ENCODE measurements at places on chromosomes 2 and 18.
A peak's percentile ranks its signal among the peaks of the same experiment; 100 is the strongest.

- DNase-seq = no peak
Observed at GRCh38 chr2:207434899-207435465, 94.8 kb upstream of the CREB1 start.

GRCh38 chr2:53843595-53843994 lies 16.2 kb downstream of the GPR75 start:
- DNase-seq = no peak

DNA sequence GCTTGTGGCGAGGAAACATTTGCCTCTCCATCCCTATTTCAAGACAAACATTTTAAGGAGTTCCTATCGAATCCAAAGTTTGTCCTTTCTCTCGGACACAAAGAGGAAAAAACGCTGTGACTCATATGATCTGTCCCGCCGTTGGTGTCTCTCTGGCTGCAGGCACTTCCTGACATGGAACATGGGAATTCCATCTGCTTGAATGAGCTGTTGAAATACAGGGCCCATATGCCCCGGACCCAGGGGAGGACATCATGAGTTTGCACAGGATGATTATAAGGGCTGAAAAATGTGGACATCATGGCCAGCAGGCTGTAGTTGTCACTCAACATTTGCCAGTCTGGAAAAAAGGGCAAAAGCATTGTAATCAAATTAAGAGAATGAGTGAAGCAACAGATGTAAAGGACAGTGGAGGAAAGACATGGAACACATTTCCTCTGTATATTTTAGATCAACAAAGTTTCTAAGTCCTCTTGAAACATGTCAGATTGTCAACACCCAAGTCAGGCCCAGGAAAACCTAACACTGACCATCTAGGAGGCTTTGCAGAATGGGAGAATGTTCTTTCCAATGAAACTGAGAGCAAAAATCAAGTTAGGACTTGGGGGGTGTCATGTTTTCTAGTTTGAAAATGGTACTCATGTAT lies 103.2 kb upstream of the SMIM21 start:
- DNase-seq = no peak

DNA sequence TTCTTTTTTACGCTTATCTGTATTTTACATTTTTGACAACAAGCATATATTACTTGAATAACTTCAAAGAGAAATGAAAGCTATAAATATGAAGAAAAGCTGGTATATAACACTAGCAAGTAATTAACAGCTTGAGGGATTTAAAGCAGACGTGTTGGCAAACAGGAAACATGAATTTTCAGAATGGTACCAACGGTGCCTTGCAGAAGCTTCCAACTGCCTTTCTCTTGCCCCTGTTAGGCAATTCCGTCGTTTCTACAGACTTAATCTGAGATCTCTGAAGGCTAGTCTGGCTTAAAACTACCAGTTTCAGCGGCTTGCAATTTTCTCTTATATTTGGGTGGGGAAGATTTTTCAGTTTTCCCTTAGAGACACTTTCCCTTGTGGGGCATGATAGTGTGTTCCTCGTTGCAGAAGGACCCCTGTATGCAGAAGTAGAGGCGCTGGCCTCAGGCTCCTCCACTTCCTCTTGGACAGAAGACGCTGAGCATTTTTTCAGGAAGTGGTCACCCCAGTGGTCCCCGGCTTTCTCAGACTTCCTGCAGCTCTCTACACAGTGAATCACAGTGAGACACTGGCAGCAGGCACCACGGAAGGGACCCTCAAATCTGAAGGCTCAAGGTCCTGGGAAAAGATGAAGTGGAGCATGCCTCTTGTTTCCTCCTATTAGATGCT lies 56.2 kb upstream of the SLC16A14 start:
- DNase-seq = no peak

DNA sequence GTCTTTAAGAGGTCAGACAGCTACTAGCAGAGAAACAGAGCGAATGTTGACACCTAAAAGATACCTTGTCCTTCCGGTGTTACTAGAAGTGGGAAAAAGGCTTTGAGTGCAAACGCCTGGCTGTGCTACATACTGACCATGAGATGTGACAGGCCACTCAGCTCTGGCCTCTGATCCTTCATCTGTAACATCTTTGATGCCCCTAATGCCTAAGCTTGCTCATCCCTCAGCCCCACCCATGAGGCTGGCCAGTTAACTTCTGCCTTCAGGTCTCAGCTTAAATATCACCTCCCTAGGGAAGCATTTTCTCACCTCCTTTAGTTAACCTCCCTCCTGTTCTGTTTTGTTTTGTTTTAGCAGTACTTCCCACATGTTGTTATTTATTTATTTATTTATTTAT lies 15.9 kb downstream of the EPAS1 start:
- DNase-seq = no peak

- DNase-seq = no peak
Observed at GRCh38 chr2:204632410-204632809, 87.1 kb downstream of the PARD3B start.

GRCh38 chr2:64341461-64341860 lies 112.5 kb upstream of the LGALSL start:
- no peak for DNase-seq

GRCh38 chr18:23852236-23853045 lies 162.1 kb upstream of the TTC39C start:
- no peak for DNase-seq

DNA sequence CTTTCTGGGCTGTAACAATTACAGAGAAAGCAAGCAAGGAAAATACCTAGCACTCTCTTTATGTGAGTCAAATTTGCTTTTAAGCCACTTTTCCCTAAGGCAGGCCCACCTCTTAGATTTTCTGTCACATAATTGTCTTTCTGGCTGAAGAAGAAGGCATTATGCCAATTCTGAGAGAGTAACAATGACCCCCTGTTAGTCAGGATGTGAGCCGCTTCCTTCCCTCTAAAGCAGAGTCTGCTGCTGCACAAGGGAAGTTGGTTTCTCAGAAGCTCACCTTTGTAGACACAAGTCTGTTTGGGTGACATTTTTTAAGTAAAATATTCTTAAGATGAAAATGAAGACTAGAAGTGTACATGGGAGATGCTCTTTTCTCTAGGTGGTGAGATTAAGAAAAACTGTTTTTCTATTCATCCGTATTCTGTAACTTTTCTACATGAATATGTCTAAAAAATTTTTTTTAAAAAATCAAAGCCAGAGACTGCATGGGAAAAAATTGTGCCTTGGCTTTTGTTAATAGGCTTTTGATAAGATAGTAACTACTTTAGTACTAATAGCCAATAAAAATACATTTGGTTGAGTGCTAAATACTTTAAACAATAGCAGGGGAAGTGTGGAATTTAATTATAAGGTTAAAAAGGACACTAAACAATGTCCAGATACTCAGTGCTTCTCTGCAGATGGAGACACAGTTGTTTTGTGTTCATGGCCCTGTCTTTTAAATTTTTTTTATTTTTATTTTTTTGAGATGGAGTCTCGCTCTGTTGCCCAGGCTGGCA lies 33.4 kb upstream of the VPS54 start:
- peak; percentile 23 for DNase-seq

GRCh38 chr18:332007-332406 lies 64.2 kb upstream of the THOC1 start:
- DNase-seq = no peak

- DNase-seq = no peak
Observed at GRCh38 chr2:227789803-227790202, 23.8 kb upstream of the CCL20 start.

- DNase-seq = no peak
Observed at GRCh38 chr2:132617989-132618388, 52.0 kb downstream of the LYPD1 start.

DNA sequence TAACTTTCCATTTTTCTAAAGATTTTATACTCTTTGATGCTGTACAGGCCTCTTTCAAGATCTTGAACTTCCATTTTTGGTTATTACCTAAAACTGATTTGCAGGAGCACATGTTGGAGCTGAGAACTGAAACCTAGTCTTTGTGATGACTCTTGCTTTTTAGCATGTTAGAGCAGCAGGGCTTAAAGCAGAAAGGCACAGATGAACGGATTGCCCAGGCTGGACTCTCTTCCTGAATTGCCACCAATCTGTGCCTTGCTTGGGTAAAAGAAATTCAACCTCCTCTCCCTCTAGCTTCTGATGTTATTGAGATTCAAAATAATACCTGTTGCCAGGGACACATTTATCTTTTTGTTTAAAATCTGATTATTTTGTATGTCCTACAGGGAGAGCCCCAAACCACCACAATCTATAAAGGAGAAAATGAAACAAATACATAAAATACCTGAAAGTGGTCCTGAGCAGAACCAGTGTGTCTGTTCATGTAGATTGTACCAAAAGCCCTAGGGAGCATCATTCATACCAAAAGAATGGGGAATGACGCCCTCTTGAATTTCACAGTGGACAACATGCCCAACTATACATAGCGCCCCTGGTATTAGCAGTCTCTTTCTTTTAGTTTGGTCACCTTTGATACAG lies 277.0 kb upstream of the MAP2 start:
- DNase-seq = no peak

GRCh38 chr2:85783796-85784195 lies 30.0 kb downstream of the ATOH8 start:
- DNase-seq = no peak

GRCh38 chr2:31057691-31058090 lies 80.5 kb downstream of the GALNT14 start:
- DNase-seq = no peak

- DNase-seq = no peak
Observed at GRCh38 chr2:96261328-96262003, 4.3 kb downstream of the TMEM127 start.

- no peak for DNase-seq
Observed at GRCh38 chr2:233021771-233022170, 8.7 kb upstream of the NGEF start.

GRCh38 chr2:113977660-113978523 lies 88.0 kb downstream of the ACTR3 start:
- peak; percentile 94 for DNase-seq

DNA sequence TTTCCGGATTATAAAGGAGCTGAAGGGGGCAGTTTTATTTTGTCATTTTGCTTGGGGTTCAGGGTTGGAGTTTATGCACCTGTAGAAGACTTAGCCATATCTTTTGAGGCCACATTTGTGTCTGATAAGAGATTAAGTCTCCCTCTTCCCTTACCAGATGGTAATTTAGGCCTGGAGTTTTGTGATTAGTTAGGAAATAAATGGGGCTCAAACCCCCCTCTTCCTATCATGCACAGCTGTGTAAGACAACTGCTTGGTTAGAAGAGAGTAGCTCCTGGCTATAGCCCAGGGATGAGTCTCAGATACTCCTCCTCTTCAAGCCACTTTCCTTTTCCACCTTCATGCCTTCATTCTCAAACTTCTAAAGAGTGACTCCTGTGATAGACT lies 802 bp upstream of the SAP130 start:
- DNase-seq = no peak

- DNase-seq = peak; percentile 40
Observed at GRCh38 chr2:17171446-17172049, 346.7 kb downstream of the RAD51AP2 start.

DNA sequence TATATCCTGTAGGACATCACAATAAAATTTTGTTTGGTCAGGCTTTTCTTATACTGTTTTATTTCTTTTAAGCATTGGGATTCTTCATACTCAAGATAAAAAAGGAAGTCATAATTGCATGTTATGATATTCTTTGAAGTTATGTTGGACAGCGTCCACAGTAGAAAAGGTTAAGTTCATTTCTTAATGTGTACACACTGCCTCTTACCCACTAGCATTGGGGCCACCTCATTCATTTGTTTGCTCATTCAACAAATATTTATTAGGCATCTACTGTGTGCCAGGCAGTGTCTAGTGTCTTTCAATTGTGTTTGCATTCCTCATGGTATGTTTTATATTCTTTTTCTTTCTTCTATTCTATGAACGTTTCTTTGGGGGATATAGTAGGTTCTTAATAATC lies 70.2 kb downstream of the PTPRM start:
- DNase-seq = no peak

DNA sequence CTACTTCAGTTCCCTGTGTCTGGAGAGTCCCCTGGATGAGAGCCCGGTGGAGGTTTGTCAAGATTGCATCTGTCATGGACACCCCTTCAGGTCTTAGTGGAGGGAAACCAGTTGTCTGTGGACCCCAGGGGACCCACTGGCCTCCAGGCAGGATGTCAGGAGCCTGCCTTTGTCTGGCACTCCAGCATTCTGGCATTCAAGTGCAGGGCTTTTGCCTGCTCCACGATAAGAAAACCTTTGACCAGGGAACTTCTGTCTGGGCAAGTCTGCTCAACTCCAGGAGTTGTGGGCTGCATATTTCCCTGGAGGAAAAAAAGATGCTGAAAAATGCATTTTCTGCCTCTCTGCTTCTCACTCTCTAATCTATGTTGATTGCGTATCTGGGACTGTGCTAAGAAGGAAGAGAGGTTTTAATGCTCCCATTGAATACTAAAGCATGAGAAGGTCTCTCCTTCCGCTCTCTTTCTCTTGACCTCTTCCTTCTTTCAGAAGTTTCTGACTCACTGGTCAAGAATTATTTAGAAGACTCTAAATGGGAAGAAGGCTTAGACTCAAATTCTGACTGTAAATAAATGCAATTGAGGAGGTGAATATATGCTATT lies 104.5 kb downstream of the MMADHC start:
- no peak for DNase-seq

DNA sequence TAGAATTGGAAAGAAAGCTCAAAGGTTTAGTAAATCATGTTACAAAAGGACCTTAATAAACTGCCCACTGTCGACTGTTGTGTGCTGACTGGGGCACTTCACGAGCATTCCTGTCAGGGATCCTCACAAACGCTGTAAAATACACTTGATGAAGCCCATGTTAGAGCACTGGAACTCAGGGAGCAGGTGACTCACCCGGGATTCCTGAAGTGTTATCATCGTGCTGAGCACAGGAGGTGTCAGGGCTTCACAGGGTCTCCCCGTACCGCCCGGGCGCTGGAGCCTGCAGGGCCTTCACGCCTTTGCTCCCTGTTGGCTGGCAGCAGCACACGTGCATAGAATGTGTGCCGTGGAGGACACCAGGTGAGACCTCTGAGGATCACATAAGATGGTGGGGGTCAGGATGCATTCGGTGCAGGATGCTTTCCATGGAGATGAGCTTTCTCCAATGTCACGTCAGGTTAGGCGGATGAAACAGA lies 187.3 kb downstream of the SNTG2 start:
- no peak for DNase-seq

DNA sequence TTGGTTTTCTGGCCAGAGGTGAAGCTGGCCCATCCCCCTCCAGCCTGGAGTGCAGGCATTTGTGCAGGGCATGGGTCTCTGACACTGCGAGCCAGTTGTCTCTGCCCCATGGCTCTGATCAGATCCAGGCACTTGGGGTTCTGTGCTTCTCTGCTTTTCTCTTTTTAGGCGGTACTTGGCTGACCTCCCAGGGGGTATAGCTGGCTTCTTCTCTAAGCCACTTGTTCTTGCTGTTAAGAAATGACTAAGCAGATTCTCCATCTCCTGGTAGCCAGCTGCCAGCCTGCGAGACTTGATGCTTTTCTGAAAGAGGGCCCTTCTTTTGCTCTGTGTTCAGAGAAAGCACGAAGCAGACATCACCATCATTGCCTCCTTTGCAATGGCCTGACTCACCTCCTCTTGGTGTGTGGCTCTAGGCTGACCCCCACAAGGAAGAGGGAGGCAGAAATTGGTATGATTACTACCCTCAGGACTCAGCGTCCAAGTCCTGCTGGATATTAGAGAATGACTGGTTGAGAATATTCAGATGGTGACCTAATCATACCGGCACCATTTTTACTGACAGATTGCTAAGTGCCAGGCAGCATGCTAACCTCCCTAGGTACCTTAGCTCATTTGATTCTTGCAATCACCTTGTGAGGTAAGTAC lies 32.7 kb downstream of the TNP1 start:
- DNase-seq = no peak

GRCh38 chr2:2667690-2668089 lies 336.6 kb upstream of the MYT1L start:
- DNase-seq = no peak

- peak; percentile 97 for DNase-seq
Observed at GRCh38 chr2:112811841-112812306, 24.7 kb downstream of the IL1B start.

- peak; percentile 38 for DNase-seq
Observed at GRCh38 chr2:229598227-229598626, 116.1 kb downstream of the DNER start.
